ENCODE measurements at places on chromosomes 13 and 19.

DNA sequence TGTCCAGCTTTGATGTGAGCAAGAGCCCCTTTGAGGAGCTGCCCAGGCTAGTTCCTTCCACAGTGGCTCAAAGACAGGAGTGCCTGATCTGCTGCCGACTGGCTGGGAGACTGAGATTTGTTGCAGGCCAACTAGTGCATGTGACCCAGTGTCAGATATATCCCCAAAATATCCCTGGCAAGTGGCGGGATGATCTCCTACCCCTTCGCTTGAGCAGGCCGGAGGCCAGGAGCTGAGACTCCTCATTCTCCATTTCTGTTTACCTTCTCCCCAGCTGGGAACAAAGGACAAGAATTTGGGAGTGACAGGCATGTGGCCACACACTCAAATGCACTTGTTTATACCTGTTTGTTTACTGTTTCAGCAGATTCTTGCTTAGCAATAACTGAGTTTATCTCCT lies 37.1 kb upstream of the XPO4 start:
- DNase-seq, result no peak

DNA sequence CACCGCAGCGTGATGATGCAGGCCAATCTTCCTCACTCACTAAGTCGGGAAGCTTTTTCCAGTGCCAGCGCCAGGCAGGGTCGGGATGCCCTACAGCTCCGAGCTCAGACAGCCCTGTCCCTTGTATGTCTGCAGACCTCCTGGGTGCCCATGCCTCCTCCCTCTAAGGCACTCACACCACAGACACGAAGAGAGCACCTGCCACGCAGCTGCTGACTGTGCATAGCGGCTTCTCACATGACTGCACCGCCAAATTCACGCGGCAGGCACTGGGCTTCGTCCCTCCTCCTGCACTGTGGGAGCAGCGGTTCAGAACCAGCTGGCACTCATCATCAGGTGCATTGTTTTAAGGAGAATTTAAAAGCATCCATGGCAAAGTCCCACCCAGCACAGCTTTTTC lies 88.1 kb downstream of the SLC7A1 start:
- DNase-seq, result peak; percentile 20

GRCh38 chr13:114313061-114313860 lies 1.0 kb upstream of the CHAMP1 start:
- no peak for DNase-seq

- DNase-seq, result peak; percentile 70
Observed at GRCh38 chr19:14505488-14506239, 9.7 kb upstream of the GIPC1 start.

GRCh38 chr19:49923055-49924003 lies 5.7 kb upstream of the ATF5 start:
- no peak for DNase-seq

- DNase-seq, result no peak
Observed at GRCh38 chr13:47306991-47307390, 410.1 kb upstream of the HTR2A start.

DNA sequence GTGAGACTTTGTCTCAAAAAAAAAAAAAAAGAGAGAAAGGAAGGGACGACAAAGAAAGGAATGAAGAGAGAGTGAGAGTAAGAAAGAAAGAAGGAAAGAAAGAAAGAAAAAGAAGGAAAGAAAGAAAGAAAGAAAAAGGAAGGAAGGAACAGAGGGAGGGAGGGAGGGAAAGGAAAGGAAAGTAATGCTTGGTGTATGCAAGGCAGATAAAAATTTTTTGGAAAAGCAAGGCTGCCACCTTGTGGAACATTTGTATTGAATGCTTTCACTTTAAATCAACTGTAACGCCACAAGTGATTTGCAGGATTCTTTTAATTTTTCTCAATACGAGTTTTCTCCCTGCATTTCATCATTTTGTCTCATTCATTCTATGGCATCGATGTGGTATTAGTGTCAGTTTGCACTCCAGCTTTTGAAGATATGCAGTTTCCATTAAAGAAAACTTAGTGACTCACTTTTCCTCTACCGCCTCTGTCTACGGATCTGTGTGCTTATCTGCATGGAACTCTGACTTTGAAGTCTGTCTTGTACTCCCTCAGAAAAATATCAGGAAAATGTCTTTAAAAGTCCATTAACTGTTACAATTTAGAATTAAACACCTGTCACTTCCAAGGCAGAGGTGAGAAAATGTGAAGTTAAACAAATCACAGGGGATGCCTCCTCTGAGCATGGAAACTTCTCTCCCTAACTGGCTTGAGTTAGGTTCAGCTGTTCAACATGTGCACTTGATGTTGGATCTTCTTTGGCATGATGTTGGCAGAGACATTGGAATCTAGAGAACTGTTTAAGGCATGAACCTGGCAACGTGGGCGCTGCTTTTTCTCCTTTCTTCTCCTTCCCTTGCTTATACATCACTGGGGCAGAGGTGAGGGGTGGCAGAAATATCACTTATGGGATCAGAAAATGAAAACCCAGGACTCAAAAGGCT lies 20.0 kb upstream of the ZDHHC20 start:
- DNase-seq, result peak; percentile 81

- DNase-seq, result no peak
Observed at GRCh38 chr19:17225053-17225452, 973 bp upstream of the OCEL1 start.

DNA sequence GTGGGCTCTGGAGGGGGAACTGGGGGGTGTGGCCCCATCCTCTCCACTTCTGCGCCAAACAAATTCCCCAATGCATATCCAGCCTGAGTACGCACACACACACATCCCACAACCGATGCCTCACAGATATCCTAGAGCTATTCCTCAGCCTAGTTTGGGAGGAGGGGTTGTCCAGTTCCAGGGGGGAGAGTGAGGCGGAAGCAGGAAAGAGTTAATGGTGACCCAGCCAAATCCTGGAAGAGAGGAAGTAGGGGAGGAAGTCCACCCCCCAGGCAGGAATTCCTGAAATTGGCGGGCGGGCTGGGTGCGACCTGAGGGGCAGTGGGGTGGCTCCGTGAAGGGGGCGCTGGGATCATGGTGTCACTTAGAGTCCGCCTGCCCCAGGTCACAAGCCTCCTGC lies 897 bp downstream of the GPR4 start:
- DNase-seq, result no peak

GRCh38 chr13:73991384-73991783 lies 142.8 kb downstream of the KLF12 start:
- no peak for DNase-seq

- DNase-seq, result peak; percentile 80
Observed at GRCh38 chr13:74771964-74772363, 637.8 kb upstream of the KLF12 start.

All from renal cortical epithelial cell (primary cell).